Left lung (tissue), 14 donors: ENCODE measurements at places on chromosomes 11 and 22. TPM values are rescaled to one million over a fixed set of nuclear protein-coding genes. Genes with fewer than 3 reads are reported as not detected.

The DNAJB7 gene
- 1.2 TPM for polyA plus RNA-seq

The ZNF280A gene
- polyA plus RNA-seq = not detected

The MYOD1 gene
- not detected for polyA plus RNA-seq

The FAM118B gene
- 27.7 TPM for polyA plus RNA-seq

- no peak for DNase-seq
Observed at GRCh38 chr22:22877523-22878210, 9.9 kb upstream of the IGLL5 start.

- DNase-seq = no peak
Observed at GRCh38 chr11:131991606-131992005, 621.2 kb downstream of the NTM start.

- peak; percentile 96 for DNase-seq
Observed at GRCh38 chr11:88337181-88337986, at the start of gene CTSC. Gene CTSC, minus strand, starts transcription at chr11:88337736. Its CDS starts 64 bp downstream, at chr11:88337672.

GRCh38 chr11:113664981-113665710, 41.0 kb downstream of the TMPRSS5 start:
- no peak for DNase-seq

GRCh38 chr11:130001461-130002351, 929 bp downstream of the PRDM10 start:
- peak; percentile 28 for DNase-seq

- DNase-seq = peak; percentile 63
Observed at GRCh38 chr22:32660292-32660691, 141.2 kb upstream of the TIMP3 start.

DNA sequence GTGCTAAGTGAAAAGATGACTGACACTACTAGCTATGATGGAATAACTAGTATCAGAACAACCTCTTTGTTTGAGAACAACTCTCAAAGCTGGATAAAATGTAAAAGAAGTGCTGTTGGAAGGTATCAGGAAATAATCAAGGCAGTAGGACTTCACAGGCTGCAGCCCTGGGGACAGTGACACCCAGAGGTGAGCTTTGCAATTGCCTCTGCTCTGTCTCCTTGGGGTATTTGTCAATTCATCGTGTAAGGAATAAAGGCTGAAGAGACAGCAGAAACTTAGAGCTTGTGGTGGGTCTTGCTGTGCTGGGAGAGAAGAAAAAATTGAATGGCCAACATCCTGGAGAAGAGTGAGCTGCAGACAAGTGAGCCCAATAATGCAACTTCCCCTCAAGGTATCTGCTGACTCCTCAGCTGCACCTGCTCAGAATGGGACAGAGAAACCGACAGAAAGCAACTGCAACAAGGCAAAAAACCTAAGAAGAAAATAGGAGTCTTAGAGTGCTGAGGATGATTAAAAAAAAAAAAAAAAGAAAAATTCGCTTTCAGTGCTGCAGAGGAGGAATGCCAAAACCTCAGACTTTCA, 141.1 kb downstream of the RCN1 start:
- no peak for DNase-seq

DNA sequence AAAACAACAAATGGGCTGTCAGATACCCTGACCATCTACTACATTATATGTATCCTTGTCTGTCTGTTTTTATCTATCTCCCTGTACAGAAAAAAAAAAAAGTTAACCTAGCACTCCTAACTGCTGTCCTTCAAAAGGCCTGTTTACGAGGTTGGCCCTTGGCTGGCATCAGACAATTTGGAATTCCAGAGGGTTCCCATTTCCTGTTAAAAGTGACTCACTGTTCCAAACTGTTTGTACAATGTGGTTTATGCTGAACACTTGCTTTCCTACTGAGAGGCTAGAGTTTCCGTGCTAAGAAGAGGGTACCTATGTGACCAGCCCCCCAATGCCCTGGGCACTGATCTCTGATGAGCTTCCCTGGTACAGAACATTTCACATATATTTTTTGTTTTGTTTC, 65.9 kb upstream of the HMGXB4 start:
- DNase-seq = no peak

- no peak for DNase-seq
Observed at GRCh38 chr11:41456269-41456668, 3.2 kb downstream of the LRRC4C start.

- DNase-seq = no peak
Observed at GRCh38 chr11:79794057-79794456, 353.2 kb upstream of the TENM4 start.

- no peak for DNase-seq
Observed at GRCh38 chr11:90197377-90197776, 25.5 kb downstream of the CHORDC1 start.
